ENCODE measurements at places on chromosomes 3 and 15. TPM values are rescaled to one million over a fixed set of nuclear protein-coding genes. Genes with fewer than 3 reads are reported as not detected.

Gene COL8A1
- total RNA-seq: 0.20 TPM

Gene PXYLP1
- total RNA-seq: 2.7 TPM

Gene SLC24A5
- total RNA-seq: not detected

DNA sequence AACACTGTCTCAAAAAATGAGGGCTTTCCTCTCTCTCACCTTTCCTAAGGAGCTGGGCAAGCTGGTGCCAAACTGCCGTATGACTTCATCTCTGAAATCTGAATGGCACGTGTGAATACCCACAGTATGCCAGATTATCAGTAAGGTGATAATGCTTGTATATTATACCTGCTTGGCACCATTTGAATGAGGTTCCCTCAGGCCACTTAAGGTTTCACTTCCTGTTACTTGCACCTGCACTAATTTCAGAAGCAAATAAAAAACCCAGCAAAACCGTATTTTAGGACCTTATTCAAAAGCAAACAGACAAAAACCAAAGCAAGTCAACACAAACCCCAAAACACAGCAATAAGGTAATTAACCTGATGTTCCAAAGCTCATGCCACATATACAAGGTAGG is 19.7 kb downstream of the FOXP1 start:
- no peak for DNase-seq

GRCh38 chr3:61772456-61772855 is 211.1 kb downstream of the PTPRG start:
- no peak for DNase-seq

DNA sequence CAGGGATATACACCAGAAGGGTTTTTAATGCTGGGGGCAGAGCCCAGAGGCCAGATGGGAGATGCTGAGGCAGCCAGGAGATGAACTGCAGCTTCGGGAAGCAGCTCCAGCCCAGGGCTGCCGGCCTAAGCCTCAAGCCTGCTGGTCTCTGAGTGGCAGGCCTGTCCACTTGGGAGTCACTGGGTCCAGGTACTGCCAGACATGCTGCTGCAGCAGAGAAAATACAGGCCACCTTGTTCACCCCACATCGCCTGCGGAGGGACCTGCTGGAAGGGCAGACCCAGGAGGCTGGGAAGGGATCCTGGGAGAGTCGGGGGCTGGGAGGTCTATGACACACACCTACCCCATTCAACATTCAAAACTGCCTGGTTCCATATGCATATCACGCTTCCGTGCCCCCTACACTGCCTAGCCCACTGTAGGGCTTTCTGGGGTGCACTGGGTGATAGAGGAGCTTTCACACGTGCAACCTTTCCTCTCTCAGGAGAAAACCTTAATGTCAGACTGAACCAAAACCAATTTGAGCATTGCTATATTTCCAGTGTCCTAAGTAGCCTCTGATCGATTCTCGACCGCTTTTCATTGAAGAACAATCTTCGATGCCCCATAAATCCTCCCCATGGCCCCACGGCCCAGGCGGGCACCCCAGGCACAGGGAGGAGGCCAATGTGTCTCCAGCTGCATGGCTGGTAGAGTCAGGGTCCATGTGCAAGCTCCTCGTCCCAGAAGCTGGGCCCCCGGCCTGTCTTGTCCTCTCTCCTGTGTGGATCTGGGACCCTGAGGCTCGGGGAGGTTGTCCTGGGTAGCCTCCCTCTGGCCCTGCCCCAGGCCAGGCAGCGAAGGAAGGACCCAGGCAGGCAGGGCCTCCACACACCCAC is 147.4 kb downstream of the ATP10A start:
- DNase-seq: no peak

DNA sequence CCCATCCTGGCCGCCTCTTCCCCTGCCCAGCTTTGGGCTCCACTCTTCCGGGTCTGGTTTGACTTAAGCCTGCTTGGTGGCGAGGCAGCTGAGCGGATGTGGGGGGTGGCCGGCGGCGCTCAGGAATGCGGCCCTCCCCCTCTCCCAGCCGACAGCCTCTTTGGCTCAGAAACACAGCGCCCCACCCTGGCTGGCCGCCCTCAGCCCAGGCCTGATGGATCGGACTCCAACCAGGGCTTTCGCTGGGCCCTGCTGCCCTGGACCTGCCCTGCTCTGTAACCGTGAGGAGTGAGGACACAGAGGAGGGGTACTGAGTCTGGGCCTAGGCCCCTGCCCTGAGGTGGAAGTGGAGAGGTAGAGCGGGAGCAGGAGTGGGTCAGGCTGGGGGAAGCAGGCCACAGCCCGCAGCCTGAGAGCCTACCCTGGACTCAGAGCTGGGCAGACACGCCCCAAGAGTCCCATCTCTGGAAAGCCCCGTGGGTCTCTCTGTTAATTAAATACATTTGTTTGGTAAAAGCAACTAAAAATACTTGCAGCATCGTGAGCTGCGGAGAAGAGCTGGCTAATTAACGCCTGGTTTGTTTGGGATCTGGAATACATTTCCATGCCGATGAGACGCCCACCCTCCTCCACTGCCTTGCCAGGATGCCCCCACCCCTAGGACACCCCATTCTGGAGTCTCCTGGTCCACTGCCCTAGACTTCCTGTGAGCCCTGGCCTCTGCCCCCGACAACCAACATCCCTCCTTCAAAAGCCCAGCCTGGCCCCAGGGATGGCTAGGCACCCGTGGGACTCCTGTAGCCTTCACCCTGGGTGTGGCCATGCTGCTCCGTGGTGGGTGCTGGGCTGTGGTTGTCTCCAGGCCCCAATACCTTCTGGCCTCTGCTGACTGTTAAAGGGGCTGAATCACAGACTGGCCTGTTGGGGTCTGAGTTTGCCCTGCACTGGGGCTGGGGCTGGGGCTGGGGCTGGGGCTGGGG is 19.6 kb downstream of the PLXNA1 start:
- DNase-seq: no peak

- DNase-seq: no peak
Observed at GRCh38 chr3:46469680-46470357, 5.1 kb upstream of the LTF start.

DNA sequence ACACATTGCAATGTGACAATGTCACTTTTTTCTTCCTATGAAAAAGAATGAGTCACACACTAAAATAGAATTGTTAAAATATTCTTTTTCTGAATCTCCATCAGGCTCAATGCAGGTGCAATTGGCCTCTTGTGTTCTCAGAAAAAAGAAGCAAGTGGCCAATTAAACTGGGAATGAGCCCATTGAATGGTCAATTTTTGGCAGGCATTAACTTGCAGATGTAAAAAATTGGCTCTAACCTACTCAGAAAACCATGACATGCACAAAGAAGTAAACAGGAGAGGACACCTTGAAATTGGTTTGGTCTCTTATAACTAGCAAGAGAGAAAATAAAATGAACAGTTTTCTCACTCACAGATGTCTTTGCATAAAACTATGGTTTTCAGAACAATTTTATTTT is 820.8 kb downstream of the TBL1XR1 start:
- DNase-seq: no peak

DNA sequence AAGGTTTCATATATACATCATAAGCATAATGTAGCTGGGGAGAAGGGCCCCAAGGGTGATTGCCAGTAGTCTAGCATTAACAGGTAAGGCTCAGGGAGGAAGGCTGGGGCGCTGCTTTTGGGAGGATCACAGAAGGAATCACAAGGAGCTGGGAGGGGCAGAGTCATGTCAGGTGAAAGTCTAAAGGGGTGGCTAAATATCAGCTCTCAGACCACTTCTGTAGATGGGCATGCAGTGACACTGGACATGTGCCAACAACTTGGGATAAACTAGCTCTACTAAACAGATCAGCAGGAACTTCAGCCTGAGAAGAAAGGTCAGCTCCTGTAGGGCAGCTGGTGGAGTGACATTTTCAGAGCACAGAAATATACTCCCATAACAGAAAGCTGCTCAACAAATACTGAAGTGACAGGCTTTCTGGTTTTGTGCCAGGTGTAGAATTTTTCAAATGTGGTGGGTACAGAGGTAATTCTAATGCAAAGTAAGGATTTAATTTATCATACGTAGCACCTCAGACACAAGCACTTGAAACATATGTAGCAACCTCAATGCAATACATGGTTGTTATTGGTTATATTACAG is 79.4 kb downstream of the PEX5L start:
- DNase-seq: no peak

DNA sequence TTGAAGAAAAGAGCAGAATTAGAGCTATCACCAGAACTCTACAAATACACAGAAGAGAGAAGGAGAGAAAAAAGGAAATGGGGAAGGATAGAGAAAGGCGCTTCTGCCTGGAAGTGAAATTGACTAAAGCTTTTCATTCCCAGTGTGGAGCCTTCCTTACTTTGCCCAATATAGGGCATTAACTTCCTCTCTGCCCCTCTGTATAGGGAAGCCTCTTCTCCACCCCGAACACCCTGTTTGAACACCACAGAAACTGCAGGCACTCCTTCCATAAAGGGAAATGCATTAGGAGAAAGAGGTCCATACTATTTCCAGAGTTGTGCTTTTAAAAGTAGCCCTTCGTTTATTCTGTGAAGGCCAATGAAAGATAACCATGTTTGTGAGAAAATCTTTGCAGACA is 248.5 kb downstream of the RAP2B start:
- no peak for DNase-seq
